ENCODE measurements at places on chromosomes 13 and 19.

- DNase-seq: no peak
These were observed 800.1 kb upstream of the PCDH9 start for GRCh38 chr13:68030152-68030809.

- no peak for DNase-seq
These were observed 1220.5 kb upstream of the SLC10A2 start for GRCh38 chr13:104286566-104287290.

DNA sequence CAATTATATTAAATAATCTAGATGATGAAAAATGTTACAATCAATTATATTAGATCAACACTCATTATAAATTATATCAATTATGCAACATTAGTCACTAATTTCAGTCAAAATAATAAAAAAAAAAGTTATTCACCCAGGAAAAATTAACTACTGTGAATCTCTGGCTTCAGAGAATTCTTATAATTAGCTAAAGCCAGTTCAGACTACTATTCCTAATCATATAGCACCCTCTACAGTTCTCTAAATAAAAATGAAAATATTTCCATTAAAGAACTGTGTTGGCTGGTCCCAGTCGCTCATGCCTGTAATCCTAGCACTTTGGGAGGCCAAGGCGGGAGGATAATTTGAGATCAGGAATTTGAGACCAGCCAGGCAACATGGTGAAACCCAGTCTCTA, 33.0 kb downstream of the XPO4 start:
- no peak for DNase-seq

DNA sequence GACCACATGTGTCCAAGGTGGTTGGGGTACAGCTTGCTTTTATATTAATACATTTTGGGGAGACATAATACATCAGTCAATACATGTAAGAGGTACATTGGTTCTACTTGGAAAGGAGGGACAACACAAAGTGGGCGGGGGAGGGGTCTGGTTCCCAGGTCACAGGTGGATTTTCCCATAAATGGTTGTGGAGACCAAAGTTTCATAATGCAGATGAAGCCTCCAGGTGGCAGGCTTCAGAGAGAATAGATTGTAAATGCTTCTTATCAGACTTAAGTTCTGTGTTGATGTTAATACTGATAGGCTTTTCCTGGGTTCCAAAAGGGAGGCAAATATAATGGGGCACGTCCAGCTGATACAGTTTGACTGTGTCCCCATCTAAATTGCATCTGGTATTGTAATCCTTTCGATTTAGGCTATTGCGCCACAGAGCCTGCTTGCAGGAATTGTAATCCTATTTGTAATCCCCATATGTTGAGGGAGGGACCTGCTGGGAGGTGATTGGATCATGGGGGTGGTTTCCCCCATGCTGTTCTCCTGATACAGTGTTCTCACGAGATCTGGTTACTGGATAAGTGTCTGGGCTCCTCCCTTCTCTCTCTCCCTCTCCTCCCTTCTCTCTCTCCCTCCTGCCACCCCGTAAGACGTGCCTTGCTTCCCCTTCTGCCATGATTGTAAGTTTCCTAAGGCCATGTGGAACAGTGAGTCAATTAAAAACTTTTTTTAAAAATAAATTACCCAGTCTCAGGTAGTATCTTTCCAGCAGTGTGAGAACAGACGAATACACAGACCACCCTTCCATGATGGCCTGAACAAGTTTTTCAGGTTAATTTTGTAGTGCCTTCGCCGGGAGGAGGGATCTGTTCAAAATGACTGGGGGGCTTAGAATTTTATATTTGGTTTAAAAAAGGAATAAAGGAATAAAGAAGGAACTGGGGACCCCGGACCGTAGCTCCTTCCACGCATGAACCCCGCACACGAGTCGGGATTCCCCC, 44.9 kb downstream of the ZNF823 start:
- DNase-seq: no peak

- DNase-seq: no peak
These were observed 157.2 kb downstream of the B3GLCT start for GRCh38 chr13:31356991-31357390.
